CD4-positive, alpha-beta T cell treated with Interleukin-17A for 4 hours (primary cell): ENCODE measurements at places on chromosomes 5 and 9.
A peak's percentile ranks its signal among the peaks of the same experiment; 100 is the strongest.

DNA sequence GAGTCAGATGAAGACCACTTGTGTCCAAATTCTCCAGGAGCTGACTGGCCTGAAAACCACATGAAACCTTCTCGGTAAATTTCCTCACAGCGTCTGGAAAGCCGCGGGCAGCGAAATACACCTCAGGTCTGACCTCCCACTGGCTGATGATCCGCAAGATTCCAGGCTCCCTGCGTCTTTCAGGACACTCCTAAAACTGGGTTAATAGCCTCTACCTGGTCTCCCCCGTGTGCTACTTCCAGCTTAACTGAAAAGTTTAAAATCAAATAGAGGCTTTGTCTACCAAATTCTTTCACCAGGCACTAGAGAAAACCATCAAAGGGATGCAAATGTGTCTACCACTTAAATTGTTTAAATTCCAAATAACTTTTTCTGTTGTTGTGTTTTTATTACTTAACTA is 312.6 kb downstream of the DRD1 start:
- DNase-seq = no peak

DNA sequence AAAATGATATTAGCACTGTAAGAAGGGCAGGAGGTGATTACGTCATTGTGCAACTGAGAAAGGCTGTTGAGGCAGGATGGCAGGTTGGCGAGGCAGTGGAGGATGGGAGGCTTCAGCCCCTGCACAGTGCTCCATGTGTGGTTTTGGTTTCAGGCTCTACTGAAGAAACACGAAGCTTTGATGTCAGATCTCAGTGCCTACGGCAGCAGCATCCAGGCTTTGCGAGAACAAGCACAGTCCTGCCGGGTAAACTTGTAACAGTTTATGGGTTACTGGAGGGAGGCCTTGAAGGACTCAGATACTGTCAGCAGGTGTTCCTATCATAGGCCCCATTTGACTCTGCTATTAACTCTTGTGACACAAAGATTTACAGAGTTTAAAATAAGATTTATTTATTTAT is 35.1 kb downstream of the SPTAN1 start:
- peak; percentile 55 for DNase-seq

DNA sequence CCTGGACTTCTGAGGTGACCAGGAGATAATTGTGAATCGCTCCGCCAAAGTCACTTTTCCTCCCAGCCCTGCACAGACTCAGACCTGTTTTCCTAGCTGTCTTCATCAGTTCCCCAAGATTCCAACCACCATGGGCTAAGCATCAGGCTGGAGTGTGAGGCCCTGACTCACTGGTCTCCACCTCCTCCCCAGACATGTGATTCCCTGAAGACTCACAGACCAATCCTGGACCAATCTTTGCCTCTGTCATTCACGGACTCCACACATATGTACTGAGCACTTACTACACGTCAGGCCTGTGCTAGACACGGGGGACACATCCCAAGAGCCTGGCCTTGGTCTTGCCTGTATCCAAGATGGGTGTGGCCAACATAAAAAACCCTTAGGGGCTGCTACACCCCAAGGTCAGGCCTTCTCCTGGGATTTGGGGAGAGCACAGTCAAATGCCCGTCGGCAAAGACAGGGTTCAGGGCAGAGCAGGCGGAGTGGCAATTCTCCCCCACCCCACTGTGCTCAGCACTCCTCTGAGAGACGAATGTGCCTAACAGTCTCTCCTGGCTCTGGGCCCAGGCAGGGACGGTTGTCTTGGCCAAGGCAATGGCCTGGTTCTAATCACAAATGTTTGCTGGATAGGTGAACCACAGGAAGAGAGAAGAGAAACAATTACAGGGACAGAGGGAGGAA is 11.9 kb downstream of the EEIG1 start:
- DNase-seq = peak; percentile 22

- DNase-seq = no peak
These were observed 165.0 kb upstream of the ZNF462 start for GRCh38 chr9:106697750-106698502.

DNA sequence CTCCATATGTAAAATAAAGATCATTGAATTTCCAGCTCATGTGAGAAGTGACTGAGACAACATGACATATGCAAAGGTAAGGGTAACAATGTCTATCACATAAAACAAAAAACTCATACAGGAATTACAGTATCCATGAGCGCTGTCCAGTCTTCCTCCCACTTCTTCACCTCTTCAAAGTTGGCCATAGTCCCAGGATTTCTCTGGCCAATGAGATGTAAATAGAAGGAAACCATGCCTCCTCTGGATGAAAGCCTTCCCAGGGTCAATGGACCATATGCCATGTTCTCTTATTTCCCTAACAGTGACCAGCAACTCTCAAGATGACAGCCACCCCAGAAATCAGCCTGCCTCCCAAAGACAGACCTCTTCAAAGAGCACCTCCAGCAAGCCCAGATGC is 75.5 kb downstream of the SEMA5A start:
- no peak for DNase-seq

GRCh38 chr5:148768806-148769415 is 57.5 kb upstream of the ADRB2 start:
- DNase-seq = no peak

DNA sequence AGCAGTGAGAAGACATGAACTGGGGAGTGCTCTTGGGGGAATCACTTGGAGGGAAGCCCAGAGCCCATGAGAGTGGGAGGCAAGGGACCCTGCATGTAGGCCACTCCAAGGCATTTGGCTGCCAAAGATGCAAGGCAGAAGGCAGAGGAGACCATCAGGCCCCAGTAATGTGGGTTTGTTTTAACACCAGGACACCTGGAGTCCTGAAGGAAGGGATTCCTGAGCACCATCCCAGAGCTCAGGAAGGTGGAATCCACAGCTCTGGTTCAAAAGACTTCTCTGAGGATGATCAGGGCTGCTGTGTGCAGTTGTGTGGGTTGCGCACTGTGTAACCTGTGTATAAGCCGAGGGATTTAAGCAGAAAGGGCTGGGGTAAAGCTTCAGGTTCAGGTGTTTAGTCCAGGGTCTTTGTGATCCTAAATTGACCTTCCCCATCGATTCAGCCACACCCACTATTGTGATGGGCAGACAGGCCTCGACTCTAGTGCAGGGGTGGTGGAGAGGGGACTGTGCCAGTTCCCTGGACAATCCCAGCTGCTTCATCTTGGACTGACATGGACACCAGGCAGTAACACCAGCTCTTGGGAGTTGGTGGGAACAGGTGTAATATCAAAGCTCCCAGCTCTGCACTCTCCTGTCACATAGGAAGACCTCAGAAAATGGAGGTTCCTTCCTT is 11.0 kb downstream of the B4GALT7 start:
- DNase-seq = no peak

DNA sequence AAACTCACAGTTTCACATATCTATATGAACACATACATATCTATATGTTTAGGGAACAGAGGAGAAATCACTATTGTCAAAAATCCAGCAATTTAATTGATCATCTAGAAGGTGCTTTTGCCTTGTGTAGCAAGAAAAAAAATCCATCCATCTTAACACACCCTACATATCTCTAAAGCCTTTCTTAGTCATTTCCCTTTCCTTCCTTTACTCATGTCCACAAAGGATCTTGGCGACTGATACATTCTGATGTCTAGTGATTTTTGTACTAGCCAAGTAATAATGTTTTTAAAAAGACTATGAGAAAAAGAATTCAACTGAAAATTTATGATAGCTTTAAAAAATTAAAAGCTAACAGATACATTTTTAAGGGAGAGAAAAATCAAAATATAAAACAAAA is 22.5 kb downstream of the ZDHHC21 start:
- DNase-seq = no peak

- no peak for DNase-seq
These were observed 27.0 kb downstream of the ADGRD2 start for GRCh38 chr9:124477211-124477647.

- DNase-seq = no peak
These were observed 230.2 kb downstream of the AOPEP start for GRCh38 chr9:94956731-94957130.

- DNase-seq = no peak
These were observed 305.0 kb upstream of the MEF2C start for GRCh38 chr5:89187883-89188465.

DNA sequence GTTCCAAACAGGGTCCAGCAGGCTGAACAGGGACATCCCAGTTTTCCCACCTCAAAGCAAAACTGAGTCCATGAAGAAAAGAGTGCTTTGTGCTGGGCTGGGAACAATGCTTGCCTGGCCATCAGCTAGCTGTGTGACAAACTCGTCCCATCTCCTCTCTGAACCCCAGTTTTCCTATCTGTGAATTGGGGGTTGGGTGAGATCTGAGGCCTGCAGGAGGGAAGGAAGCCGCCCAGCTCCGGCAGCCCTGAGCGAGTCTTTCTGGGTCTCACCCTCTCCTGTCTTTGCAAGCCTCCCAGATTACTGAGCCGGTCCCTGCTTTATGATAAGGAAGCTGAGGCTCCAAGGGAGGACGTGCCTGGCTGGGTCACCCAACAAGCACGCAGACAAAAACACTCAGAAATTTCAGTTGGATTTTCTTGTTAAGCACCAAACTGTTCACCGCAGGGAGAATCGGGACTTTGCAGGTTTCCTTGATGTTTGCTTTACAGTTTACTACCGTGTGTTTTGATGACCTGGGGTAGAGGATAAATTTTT is 82.6 kb upstream of the LMX1B start:
- DNase-seq = no peak

- DNase-seq = no peak
These were observed 431.6 kb upstream of the C9orf72 start for GRCh38 chr9:28004900-28005299.

GRCh38 chr5:151214614-151215545 is 9.0 kb downstream of the CCDC69 start:
- DNase-seq = peak; percentile 58

GRCh38 chr5:53877243-53877642 is 316.8 kb downstream of the NDUFS4 start:
- no peak for DNase-seq

DNA sequence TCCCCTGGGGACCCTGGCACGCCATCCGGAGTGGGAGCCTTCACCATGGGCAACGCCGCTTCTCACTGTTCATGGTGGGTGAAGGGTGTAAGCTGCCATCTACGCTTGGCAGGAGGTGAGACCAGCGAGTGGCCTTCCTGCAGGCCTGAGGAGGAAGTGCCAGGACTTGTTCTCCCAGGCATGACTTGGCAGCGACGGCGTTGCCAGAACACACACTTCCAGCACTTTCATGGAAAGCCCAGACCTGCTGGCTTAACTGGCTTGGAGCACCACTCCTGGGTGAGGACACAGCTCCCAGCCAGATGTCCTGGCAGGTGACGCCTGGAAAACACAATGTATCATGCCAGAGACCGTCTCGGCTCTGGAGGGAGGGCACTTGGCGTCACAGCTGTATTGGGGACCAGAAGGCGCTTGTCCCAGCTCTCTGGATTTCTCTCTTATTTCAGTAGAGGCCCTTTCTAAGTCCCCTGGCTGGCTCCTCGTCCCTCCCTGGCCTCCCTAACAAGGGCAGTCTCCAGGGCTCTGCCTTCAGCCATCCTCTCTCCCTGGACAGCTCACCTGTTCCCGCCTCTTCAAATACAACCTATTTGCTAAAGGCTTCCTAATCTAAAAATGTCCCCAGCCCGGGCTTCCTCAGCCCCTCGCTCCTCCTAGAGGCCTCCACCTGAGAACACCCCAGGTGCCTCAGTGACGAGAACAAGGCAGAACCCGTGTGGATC is 188.3 kb downstream of the OLFM1 start:
- DNase-seq = no peak

- no peak for DNase-seq
These were observed 957.3 kb downstream of the CDH12 start for GRCh38 chr5:21895766-21896350.

GRCh38 chr5:177027665-177028064 is 5.2 kb downstream of the ZNF346 start:
- no peak for DNase-seq

- DNase-seq = no peak
These were observed 26.9 kb upstream of the PLIN2 start for GRCh38 chr9:19154135-19154612.

- peak; percentile 50 for DNase-seq
These were observed 248.6 kb upstream of the ANKRD55 start for GRCh38 chr5:56481428-56482357.

DNA sequence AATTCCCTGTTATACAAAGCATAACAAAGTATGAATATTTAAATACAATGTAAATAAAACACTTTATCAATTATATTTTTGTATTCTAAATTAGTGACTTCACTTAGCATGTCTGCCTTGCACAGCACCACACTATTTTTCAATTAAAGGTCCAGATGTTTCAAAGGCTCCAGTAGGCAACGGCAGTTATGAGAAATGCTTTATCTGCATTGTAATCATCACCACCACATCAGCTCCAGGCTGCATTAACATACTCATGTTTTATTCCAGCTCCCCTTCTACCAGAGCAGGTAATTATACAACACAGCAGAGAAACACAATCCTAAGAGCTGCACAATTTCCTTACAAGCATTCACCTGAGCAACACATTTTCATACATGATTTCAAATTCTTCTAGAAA is 102.8 kb downstream of the MAPKAP1 start:
- no peak for DNase-seq

DNA sequence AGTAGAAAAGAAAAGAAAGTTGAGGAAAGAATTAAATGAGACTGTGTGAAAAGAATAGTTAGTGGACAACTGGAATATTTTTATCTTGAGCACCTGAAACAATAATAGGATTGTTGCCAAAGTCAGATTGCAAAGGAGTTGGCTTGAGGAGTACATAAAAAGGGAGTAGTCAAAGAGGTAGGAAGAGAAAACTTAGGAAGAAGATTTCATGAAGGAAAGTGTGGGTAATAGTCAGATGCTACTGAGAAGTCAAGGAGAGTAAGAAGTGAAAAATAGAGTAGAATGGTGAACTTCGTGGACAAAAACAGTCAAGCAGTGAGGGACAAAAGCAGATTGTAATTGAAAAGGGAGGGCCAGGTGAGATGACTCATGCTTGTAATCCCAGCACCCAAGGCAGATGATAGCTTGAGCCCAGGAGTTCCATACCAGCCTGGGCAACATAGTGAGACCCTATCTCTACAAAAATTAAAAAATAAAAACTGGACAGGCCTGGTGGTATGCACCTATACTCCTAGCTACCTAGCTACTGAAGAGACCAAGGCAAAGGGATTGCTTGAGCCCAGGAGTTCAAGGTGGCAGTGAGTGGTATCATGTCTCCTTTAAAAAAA is 178.9 kb downstream of the NIPBL start:
- no peak for DNase-seq

GRCh38 chr9:95004411-95005277 is 278.1 kb downstream of the AOPEP start:
- peak; percentile 42 for DNase-seq
